ENCODE measurements at places on chromosomes 16 and 17. TPM values are rescaled to one million over a fixed set of nuclear protein-coding genes. Genes with fewer than 3 reads are reported as not detected.

Gene FOXC2
- total RNA-seq: not detected

Gene CD7
- total RNA-seq: 184 TPM

Gene UTS2R
- not detected for total RNA-seq

Gene CCR7
- total RNA-seq: 111 TPM

Gene NACA2
- not detected for total RNA-seq

Gene MPO
- total RNA-seq: not detected

Gene SPNS2
- 0.64 TPM for total RNA-seq

Gene SDK2
- total RNA-seq: 2.3 TPM

Gene FOXN1
- total RNA-seq: not detected

Gene LPO
- total RNA-seq: not detected

Gene TMEM231
- 2.0 TPM for total RNA-seq

Gene MMP25
- total RNA-seq: 75.1 TPM

Gene SLC5A2
- not detected for total RNA-seq

Gene UNC13D
- total RNA-seq: 206 TPM

Gene CCL17
- not detected for total RNA-seq

Gene CD300LB
- not detected for total RNA-seq

Gene CD300H
- not detected for total RNA-seq

Gene ESRP2
- total RNA-seq: not detected

Gene CDH16
- total RNA-seq: not detected

Gene CDH13
- total RNA-seq: not detected

Gene WNT9B
- not detected for total RNA-seq

Gene MPV17L
- not detected for total RNA-seq

Gene CCL11
- not detected for total RNA-seq

Gene STH
- not detected for total RNA-seq

Gene OMG
- total RNA-seq: 0.52 TPM

Gene TBC1D3E
- not detected for total RNA-seq

Gene NXPH3
- total RNA-seq: not detected

Gene VEZF1
- total RNA-seq: 48.0 TPM

Gene NEUROD2
- not detected for total RNA-seq

Gene ZNF385C
- not detected for total RNA-seq

Gene NTN1
- 0.07 TPM for total RNA-seq

Gene HCRT
- not detected for total RNA-seq

Gene KRTAP4-4
- not detected for total RNA-seq

Gene CACNA1G
- total RNA-seq: not detected

Gene ADAD2
- total RNA-seq: not detected

Gene IRX5
- total RNA-seq: 0.32 TPM

Gene FN3K
- total RNA-seq: 5.3 TPM

Gene HEXIM2
- 5.6 TPM for total RNA-seq

Gene PYCARD
- 66.7 TPM for total RNA-seq

Gene CDH5
- not detected for total RNA-seq

Gene KRT16
- total RNA-seq: not detected

Gene KRT14
- total RNA-seq: not detected

Gene ZNF785
- total RNA-seq: 18.5 TPM

Gene MEOX1
- total RNA-seq: 9.0 TPM

Gene ATP6V0C
- total RNA-seq: 94.4 TPM

Gene EFCAB13
- total RNA-seq: 3.8 TPM

Gene GSE1
- total RNA-seq: 58.8 TPM

Gene EIF3CL
- total RNA-seq: 115 TPM

Gene TMEM114
- total RNA-seq: not detected

Gene MAP2K6
- 10.7 TPM for total RNA-seq

Gene TMEM208
- total RNA-seq: 46.2 TPM

Gene ZNHIT3
- 36.6 TPM for total RNA-seq

Gene KCNJ2
- total RNA-seq: 0.32 TPM

Gene EVPLL
- total RNA-seq: not detected

Measured in T-helper 2 cell treated with Interferon-gamma antibody and Interleukin-4, amounts not matched to agents 100 ng/mL and 5 ng/mL, for 36 hours (primary cell).